ENCODE measurements at places on chromosomes 2 and 18. TPM values are rescaled to one million over a fixed set of nuclear protein-coding genes. Genes with fewer than 3 reads are reported as not detected.

DNA sequence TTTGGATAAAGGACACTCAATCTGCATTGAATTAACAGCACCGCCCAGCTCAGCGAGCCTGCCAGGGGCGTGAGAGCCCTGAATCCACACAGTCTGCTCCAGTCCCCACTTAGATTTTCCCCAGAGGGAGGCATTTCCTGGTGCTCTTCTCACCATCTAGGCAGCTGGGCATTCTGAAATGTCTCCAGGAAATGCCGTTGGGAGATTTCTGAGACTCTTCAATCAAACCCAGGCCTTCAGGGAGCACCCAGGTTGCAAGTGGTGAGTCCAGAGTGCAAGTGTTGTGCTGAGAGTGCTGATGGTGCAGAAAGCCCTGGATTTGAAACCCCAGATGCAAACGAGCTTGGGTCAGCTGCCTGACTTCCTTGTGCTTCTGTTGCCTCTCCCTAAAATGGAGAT, 23.4 kb upstream of the TMEM37 start:
- no peak for DNase-seq

DNA sequence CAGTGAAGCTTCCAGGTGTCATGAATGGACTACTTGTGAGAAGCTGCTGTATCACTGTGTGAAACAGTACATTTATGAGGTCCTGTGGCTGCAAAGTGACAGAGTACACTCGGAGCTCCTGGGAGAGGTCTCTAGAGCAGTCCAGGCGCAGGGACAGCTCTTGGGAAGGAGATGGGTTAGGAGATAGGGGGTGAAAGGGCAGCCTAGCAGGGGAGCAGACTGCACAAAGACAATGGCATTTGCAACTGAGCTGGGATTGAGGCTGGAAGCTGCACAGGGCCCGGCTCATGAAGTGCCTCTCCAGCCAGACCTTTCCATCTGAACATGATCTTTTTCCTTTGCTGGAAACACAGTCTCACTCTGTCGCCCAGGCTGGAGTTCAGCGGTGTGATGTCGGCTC, 83.6 kb downstream of the RHOB start:
- no peak for DNase-seq

DNA sequence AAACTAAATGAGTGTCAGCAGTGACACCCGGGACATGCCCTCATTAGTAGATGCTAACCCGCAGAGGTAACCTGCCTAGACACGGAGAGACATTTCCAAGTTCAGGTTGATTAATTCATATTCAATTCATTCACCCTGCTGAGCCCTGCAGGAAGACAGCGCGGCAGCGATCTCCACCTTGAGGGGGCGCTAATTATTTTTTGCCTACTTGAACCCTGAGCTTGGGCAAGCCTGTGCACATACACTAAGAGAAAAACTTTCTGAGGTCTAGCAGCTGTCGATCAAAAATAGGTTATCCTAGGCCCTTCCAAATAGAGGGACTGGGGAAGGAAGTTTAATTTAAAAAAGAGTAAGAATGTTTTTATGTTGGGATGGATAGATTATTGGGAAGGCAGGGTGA, 1.3 kb upstream of the LYPD6 start:
- no peak for DNase-seq

DNA sequence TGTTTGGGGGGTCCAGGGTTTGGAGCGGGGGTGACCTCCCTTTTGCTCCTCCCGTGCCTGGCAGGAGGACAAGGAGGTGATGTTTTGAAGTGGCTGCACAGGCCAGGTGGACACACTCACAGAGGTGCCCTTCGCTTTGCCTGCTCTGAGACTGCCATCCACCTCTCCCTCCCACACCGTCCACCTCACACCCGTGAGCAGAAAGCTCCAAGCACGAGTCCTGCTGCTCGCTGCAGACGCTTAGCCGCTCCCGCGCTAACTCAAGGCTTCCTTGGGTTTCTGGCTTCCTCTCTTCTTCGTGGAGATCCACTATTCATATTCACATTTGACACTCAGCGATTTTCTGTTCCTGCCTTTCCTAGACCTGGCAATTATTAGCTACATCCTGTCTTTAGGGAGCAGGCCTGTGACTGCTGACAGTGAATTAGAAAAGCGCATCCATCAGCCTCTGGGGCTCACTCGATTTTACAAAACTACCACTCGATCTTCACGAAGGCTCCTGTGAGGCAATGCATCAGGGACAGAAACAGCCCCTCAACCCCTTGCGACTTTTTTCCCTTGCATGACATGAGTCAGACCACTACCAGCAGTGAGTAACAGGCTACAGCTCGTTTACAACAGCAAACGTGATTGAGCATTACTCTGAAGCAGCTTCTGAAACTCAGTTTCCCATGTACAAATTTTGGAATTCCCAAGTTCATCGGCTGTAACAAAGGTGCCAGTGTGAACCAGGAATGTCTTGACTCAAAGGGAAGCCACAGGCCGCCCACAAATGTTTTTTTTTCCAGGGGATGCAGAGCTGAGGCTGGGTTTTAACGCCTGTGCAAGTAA, 238.7 kb upstream of the SOX11 start:
- no peak for DNase-seq

DNA sequence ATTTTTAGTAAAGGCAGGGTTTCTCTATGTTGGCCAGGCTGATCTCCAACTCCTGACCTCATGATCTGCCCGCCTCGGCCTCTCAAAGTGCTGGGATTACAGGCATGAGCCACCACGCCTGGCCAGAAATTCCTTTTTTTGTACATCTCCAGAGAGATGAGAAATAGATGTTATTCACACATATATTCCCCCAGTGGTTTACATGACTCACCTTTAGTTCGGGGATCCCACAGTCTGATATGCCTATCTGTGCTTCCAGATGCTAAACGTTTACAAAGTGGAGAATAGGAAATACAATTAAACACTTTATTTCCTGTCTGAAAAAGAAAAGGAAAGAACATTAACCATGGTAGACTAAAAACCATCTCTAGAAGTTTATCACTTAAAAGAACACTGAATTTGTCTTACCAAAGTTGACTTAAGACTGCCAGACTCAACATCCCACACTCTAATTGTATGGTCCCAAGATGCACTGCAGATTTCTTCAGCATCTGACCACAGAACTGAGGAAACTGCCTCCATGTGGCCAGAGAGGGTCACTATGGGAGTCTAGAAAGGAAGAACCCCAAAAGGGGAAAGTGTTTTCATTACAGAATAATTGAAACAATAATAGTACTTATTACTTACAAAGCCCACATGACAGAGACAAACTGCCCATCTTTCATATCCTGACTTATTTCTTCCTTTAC, 12.6 kb upstream of the ICA1L start:
- no peak for DNase-seq

DNA sequence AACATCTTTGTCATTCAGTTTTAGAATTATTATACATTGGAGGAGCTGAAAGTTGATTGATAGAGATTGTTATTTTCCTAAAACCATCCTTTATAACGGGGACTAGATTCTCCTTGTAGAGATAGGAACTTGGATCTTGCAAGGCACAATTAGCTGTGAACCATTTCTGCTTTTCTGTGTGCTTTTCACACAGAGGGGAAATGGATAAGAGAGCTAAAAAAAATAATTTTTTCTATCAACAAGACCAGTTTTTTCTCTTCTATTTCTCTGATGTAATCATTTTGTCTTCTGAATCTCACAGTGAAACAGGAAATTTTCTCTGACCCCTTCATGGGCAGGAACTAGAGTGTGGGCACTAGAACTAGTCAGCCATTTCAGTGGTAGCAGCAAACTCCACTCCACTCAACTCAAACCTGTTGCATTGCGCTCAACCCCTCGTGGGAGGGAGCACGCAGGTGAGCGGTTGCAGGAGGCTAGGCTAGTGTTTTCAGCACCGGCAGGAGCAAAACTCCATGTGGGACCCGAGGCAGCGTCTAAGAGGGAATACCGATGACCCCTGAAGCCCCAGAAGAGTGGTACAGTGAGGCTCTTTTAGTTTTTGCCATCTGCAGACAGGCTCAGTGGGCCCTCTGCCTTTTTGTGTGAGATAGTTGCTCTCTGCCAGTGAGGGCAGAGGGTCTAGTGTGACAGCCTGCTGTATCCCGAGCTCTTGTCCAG, 24.0 kb upstream of the SLC39A10 start:
- DNase-seq = no peak

- no peak for DNase-seq
These were observed 143.3 kb downstream of the HDAC4 start for GRCh38 chr2:239257511-239257937.

GRCh38 chr2:175929850-175930249, 72.2 kb downstream of the LNPK start:
- no peak for DNase-seq

DNA sequence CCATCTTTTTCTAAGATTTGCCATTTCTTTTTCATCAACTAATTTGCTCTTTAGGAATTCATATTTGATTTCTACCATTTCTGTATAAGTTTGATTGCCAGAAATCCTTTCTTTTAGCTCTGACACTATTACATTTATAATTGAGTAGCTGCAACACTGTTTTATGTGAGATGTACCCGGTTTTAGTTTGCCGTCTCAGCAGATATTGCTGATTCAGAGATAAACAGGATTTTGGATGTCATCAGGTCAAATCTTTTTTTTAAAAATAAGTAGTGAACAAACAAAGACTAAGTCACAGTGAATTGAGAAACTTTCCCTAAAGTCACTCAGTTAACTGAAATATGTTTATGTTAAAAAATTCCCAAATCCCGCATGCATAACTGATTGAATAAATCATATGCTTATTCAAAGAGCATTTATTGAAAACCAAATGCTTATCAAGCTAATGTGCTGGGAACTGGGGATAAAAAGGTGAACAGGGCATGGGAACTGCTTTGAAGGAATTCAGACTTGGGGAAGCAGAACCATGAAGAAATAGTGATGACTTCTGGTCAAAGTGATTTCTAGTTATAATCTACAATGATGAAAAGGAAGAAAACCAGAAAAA, 19.5 kb upstream of the CCDC102B start:
- DNase-seq = no peak

DNA sequence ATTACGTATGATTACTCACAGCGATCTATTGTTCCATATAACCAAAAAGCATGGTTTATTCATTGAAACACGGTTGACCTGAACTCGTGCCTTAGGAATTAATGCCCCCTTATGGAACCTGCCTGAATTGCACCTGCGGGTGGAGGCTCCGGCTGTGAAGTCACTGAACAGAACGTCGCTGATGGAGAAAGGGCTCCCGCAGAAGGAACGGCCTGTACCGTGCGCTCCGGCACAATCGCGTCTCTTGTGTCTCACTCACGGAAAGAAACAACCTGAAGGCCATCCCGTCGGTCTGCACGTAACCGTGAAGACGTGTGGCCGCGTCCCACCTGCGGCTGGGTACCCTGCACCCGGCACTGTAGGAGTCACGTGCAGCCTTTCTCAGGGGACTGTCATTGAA, 133.1 kb downstream of the NFATC1 start:
- peak; percentile 55 for DNase-seq

DNA sequence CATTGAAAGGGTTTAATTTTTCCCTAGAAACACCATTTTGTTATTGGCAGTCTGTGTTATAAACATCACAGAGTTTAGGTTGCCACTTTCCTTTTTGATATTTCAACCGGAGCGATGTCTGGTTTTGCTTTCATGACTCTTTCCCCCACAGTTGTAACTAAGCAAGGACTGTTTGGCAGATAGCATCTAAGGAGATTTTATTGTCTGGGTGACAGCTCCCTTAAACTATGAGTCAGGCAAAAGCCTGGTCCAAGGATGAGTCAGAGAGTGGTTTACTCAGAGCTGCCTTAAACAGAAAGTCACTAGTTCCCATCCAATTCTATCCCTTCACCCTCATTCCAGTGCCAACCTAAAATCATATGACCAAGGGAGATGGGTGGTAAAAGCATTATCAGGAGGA, 341.6 kb upstream of the VWC2L start:
- DNase-seq = no peak

GRCh38 chr2:113257516-113258264, 21.0 kb downstream of the PAX8 start:
- no peak for DNase-seq

DNA sequence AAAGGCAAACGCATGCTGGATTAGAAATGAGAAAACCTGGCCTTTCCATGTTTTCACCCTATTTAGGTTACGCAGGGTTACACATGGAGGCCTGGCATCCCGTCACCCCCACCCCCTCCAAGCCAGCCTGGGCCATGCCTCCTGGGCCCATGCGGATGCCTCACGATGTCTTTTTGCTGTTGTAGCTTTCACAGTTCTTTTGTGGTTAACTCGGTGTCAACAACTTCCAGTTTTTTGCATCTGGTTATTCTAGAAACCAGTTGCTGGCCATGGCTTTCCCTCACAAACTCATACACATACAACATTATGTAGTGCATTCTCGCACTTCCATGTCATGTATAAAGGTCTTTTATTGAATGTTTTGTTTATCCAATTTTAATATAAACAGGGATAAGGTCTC, 204.9 kb upstream of the PXDN start:
- DNase-seq = no peak

DNA sequence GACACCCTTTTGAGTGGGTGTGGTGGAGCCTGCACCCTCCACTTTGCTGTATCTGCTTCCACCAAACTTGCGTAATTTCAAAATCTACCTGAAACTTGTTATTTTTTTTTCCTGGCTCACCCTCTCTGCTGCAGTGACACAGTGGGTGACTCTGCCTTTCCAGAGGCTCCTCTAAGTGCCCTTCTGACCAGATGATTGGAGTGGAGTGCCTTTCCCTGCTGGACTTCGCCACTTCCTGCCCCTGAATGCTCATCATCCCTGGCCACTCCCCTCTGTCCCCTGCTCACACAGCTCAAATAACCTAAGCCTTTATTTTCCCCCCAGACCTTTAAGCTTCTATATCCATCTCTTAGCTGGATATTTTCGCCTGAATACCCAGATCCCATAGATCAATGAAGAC, 777.5 kb upstream of the ID2 start:
- no peak for DNase-seq

DNA sequence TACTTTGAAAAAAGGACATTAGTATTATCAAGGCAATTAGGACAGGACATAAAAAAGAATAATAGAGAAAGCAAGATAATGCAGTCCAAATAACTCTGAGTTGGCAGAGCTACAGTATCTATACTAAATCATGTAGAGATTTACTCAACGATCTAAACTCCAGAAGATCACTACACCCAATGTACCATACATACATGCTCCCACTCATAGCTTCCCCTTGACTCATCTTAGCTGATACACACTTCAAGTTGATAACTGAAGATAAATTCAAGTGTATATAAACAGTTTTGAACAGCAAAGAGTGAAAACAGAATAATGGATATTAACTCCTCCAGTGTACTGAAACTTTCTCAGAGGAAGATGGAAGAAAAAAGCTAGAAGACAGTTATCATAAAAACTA, 78.5 kb downstream of the SESTD1 start:
- DNase-seq = no peak

- no peak for DNase-seq
These were observed 118.7 kb downstream of the NOL10 start for GRCh38 chr2:10571057-10571456.

GRCh38 chr2:218645126-218645525, 14.3 kb downstream of the ZNF142 start:
- DNase-seq = no peak

- DNase-seq = no peak
These were observed 18.9 kb downstream of the SMAD7 start for GRCh38 chr18:48931680-48932461.

- no peak for DNase-seq
These were observed 45.6 kb downstream of the MREG start for GRCh38 chr2:215967590-215968378.

The LCT gene
- 0.48 TPM for total RNA-seq

The UGT1A3 gene
- not detected for total RNA-seq

The SERPINB11 gene
- not detected for total RNA-seq

The POTEC gene
- total RNA-seq = not detected

The SERPINB7 gene
- total RNA-seq = not detected

The GPR39 gene
- not detected for total RNA-seq

The IL1RN gene
- 2.3 TPM for total RNA-seq

Measured in CD8-positive, alpha-beta memory T cell (primary cell).